ENCODE measurements at places on chromosomes 6 and 20.

DNA sequence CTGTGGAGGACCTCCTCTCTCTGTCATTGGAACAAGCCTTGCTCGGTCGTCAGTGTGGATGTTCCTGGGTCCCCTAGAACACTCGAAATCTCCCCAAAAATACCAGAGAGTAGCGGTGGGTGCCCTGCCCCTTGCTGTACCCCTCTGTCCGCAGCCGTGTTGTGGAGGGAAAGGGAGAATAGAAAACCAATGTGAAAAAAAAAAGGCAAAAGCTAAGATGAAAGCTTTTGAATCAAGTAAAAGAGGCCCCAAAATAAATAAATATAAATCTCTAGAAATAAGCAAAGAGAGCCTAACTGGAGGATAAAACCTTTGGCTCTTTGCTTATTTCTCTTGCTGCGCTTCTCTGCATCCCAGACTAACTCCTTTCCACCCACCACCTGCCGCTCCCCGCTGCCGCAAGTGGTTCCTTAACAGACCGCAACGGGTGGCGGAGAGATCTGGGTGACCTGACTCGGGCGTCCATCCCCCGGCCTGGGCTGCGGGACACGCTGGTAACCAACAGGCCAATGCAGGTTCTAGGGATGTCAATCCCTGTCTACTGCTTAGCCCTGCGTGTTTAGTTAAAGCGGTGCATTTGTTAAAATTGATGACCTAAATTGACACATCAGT is 110.0 kb downstream of the GPX5 start:
- DNase-seq = no peak

- no peak for DNase-seq
Measured at GRCh38 chr20:19074828-19075516, 137.5 kb upstream of the SLC24A3 start.

GRCh38 chr20:24937579-24937978 is 11.5 kb upstream of the CST7 start:
- no peak for DNase-seq

DNA sequence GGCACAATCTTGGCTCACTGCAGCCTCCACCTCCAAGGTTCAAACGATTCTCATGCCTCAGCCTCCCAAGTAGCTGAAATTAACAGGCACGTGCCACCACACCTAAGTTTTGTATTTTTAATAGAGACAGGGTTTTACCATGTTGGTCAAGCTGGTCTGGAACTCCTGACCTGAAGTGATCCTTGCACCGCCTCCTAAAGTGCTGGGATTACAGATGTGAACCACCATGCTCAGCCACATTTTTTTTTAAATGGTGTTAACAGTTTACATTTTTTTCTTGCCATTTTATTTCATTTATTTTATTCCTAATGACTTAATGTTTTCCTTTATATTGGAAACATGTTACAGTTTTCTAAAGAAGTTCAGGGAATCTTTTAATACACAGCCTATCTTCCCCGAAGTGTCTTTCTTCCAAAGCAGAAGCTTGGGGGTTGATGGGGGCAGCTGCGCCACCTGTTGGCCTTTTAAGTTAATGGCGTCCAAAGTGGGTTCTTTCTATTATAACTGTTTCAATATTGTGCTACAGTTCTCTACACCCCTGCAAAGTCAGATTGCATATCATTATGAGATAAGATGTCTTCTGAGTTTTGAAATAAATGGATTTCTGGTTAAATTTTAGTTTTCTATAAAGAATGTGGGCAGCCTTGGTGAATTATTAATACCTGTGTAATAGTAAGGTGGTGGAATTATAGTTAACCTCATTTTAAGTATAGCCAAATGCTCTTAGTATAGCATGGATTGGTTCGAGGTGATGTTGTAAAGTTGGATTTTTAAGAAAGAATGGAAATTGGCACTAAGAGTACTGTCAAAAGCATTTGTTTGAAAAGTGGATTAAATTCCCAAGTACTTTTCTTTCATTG is 42.0 kb upstream of the PLCG1 start:
- DNase-seq = peak; percentile 42

DNA sequence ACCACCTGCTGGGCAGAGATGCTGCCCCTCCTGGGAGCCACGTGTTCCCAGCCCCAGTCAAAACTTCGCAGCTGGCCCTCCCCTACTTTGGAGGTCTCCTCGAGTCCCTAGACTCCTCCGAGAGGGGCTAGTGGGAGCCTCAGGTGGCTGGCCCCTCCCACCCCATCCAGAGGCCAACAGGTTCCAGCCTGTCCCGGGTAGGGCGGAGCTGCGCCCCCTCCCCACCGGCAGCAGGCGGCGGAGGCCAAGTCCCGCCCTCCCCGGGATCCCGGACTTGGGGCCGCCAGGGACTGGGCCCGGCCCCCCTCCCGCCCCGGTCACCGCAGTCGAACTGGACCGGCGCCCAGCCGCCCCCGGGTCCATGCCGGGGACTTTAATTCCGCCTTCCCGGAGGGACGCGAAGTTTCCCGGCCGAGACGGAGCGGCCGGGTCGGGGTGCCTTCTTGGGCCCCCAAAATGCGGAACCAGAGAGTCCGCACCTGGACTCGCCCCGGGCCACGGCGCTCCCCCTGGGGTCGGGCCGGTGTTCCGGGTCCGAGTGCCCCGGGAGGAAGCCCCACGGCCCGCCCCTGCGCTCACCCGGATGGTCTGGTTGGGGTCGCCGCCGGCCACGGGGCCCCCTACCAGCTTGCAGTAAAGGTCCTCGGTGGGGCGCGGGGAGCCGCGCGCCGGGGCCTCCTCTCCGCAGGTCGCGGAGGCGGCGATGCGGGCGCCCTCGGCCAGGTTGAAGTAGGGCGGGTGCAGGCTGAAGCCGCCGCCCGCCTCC is 559 bp downstream of the LAMA5 start:
- DNase-seq = no peak

DNA sequence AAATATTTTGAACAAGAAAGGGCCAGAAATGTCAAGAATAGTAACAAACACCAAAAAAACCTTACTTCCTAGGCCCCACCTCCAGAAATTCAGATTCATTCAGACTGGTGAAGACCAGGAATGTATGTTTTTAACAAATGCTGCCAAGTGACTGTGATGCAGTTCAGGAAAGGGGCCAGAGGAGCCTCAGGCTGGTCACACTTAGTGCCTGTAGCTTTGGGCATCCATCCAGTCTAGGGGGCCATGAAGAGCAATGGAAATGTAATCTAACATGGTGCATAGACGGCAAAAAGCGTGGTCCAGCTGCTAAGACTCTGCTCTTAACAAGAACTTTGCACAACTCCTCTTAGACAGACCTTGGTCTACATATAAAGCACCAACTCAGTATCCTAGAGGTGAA is 7.1 kb downstream of the GJA1 start:
- DNase-seq = no peak

DNA sequence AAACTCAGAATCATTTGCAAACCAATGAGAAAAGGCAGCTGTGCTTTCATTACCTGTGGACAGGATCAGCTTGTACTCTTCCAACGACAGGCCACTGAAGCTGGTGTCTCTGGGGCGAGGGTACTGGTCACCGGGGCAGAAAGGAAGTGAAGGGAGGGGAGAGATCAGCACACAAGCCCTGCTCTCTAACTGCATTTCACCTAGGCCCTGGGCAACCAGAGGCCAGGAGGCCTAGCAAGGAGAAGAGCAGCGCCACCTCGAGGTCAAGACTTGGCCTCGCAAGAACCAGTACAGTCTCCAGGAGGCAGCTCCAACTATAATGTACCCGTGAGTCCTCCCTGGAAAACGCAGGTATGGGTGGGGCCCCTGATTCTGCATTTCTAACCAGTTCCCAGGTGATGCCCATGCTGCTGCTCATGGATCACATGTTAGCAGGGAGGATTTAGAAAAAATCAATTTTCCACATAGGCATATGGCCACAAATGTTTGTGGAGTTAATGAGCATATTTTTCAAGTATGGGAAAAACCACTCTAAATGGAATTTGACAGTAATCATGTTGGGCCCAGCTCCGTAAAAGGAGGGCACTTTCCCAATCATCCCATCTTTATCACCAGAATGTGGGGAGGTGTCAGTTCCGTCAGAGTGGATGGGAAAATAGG is 11.0 kb downstream of the UQCC2 start:
- DNase-seq = peak; percentile 68

DNA sequence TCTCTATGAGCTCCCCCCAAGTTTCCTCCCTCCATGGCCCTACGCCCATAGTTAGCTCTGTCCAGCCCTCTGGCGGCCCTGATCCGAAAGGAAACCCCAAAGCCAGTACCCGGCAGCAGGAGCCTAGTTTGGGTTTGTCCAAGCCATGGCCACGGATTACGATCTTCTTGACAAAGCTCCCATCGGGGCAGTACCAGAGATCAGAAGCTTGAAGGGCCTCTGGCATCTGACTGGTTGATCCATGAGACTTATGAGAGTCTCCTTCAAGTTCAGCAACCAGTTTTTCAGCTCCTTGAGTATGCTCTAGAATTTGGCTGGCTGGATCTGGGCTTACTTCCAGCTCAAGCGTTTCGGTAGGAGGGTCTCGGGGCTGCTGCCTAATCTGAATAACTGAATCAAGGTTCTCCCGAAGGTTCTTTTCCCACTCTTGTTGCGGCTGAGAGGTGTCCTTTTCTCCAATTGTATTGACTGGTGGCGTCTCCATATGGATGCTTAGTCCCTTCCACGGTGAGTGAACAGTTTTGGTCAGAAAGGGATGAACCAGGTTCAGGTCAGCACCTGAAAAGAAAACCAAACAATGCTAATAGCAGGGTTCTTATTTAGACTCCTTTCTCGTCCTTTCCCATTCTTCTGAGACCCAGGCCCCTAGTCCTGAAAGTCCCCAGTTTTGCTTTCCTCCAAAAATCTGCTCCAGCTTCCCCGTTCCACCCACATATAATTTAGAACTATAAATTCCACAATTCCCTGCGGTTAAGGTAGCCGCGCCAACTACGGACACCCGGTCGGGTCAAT is 595 bp downstream of the FKBPL start:
- DNase-seq = no peak

GRCh38 chr6:86154852-86155251 is 512.2 kb upstream of the SYNCRIP start:
- no peak for DNase-seq
